AG20443 (cell line): ENCODE measurements at places on chromosomes 5 and 9.

GRCh38 chr5:36631620-36632362 lies 25.4 kb downstream of the SLC1A3 start:
- DNase-seq, result no peak

DNA sequence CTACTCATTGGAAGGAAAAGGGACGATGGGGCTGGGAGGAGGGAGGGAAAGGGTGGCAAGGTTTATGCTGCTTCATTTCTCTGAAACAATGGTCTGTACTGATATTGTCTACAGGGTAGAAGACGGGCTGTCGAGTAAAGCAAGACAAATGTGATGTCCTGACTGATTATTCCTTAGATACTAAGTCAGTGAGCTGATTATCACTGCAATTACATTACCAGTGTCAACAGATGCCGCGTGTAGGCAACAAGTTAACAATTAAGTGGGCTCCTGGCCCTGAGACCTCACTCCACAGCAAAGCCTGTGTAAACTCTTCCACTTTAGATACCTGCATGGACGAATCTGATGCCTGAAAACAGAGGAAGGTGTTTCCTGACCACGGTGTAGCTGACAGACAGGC lies 602.8 kb downstream of the IRX1 start:
- no peak for DNase-seq

DNA sequence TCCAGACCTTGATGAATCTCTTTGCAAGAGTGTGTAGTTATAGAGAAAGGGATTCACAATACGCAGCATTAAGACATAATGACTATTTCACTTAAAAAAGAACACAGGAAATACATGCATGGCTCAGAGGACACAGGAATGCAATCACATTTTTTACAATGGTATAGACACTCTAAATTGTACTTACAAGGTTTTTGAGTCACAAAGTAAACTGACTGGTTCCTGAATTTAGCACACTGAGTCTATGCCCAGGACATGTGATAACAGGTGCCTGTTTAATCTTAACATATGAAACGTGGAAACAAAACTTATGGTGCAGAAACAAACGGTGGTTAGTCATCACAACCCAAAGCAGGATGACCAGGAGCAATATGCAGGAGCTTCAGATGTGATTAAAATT lies 6.7 kb downstream of the EPB41L4A start:
- DNase-seq, result no peak

DNA sequence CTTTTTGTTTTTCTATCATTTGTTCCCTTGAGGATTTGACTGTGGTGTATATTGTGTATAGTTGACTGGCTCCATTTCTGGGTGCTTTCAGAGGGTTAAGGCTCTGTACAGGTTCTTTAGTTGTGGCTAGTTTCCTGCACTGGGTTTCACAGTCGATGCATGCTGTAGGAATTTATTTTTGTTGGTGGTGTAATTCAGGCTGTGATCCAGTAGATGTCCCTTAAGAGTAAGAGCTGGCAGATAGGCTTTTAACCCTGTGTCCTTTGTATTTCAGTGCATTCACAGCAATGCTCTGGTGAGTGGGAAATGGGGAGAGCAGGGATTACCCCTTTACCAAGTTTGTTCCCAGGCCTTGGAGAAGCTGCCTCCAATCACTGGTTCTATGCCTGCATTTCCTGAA lies 112.9 kb downstream of the SPATA31D1 start:
- DNase-seq, result no peak

DNA sequence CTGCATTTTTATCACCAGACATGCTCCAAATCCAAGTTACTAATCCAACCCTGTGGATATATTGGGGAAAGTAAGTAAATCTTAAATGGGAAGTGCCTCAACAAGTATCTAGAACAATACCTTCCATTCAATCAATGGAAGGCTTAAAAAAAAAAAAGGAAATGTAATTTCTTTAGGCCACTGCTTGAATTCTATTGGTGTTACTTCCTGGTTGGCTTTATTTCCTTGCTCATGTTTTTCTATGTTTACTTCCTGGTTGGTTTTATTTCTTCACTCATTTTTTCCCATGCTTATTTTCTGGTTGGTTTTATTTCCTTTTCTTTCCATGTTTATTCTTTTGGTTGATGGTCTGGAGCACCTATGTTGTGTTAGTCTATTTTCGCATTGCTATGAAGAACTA lies 363.9 kb downstream of the KDM4C start:
- DNase-seq, result no peak

DNA sequence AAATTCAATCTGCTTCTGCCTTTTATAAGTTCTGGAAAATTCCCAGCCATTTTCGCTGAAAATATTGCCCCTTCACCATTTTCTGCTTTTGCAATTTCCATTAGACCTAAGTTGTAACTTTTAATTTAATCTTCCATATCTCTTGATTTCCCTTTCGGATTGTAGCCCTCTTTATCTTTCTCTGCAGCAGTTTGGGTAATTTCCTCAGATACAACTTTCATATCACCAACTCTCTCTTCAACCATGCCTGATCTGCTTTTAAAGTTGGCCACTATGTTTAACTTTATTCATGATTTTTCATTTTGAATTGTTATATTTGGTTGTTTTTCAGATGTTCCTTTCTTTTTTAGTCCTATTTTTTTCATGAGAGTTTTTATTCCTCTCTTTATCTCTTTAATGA lies 157.0 kb upstream of the VLDLR start:
- DNase-seq, result no peak

- DNase-seq, result no peak
Observed at GRCh38 chr5:76751291-76751690, 35.4 kb downstream of the F2R start.

DNA sequence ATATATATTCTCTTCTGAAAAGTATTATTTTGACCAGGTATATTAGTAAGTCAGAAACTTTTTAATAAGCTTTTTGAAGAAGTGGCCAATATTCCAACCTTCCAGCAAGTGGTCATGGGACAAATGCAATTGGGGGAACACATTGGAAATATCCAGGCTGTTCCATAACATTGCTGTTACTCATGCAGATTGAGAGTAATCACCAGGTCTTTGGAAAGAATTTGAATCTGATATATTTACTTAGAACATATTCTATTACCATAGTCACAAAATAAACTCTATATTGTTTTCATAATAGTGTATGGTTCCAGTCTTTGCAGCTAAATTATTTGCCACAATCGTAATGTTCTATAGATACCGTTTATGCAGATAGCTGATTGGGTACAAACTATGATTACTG lies 102.8 kb downstream of the TAF11L14 start:
- no peak for DNase-seq

DNA sequence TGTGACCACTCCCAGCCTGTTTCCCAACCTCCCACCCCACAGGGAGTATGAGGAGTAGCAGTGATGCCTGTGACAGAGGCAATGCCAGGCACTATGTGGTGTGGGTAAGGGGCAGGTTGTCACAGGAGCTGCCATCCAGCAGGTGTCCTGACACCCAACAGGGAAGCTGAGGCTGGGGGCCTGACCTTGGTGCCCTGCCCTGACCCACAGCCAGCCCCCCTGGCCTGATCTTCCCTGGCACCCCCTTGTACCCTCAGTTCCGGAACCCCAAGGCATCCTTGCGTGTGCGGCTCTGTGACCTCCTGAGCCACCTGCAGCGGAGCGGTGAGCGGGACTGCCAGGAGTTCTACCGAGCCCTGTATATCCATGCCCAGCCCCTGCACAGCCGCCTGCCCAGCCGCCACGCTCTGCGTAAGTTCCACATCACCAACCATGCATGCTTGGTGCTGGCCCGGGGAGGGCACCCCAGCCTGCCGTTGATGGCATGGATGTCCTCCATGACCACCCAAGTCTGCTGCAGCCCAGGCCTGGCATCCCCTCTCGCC lies 14.4 kb downstream of the CARD19 start:
- no peak for DNase-seq

DNA sequence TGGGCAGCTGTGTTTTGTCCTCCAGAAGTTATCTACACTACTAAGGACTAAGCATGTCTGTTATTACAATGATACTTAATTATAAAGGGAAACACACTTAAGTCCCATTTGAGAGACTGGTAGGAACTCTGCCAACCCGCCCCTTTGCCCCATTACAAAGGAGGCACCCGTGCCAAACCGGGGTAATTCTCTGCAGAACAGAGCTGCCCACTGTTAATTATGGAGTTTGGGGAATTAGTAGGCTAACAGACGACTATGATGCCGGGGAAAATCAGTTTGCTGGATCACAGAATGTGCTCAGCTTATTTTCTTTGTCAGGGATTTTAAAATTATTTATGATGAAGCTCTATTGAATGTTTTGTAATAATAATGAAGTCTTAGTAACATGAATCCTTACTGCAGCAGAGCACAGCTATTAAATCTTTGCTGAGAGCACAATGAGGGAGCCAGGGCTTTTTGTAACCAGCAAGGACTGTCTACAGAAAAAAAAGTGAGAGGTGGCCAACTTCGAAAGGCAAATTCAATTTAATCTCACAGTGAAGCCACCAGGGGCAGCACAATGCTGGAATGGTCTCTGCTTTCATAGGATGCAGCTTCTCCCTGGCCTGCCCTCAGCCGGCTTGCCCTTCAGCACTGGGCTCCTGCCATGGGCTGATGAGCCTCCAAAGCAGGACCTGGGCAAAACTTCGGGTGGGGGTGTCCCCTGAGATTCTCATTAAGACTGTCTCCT lies 134.5 kb downstream of the GNAQ start:
- no peak for DNase-seq

GRCh38 chr5:124570285-124571035 lies 176.0 kb downstream of the ZNF608 start:
- no peak for DNase-seq
